Esophagus squamous epithelium (tissue), 5 donors: ENCODE measurements at places on chromosomes 2 and 18.

DNA sequence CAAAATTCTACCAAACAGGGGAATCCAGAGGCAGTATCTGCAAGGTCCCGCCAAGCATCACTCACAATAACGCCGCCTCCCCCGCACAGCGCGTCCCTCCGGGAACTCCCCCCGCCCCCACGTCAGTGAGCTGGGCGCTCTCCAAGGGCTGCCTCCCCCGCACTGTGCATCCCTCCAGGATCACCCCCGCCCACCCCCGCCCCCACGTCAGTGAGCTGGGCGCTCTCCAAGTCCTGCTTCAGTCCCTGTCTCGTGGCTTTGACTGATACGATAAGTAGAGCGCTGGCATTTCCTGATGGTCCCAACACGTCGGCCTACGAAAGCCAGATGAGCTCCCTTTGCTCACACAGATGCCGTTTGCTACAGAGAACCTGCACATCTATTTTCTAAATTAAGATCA lies 130.7 kb upstream of the TPO start:
- no peak overlapping the region for H3K27ac ChIP-seq
- no peaks in the 10 kb centered on the region for H3K27me3 ChIP-seq
- H3K36me3 ChIP-seq = no peaks in the 10 kb centered on the region
- H3K4me1 ChIP-seq = no peaks in the 10 kb centered on the region
- H3K4me3 ChIP-seq = no peak overlapping the region
- DNase-seq = no peak

- no peak overlapping the region for H3K27ac ChIP-seq
- H3K4me3 ChIP-seq = no peak overlapping the region
- H3K4me1 ChIP-seq = no peaks in the 10 kb centered on the region
- DNase-seq = no peak
- no peaks in the 10 kb centered on the region for H3K36me3 ChIP-seq
Measured at GRCh38 chr2:75525434-75526310, 35.1 kb downstream of the EVA1A start.

DNA sequence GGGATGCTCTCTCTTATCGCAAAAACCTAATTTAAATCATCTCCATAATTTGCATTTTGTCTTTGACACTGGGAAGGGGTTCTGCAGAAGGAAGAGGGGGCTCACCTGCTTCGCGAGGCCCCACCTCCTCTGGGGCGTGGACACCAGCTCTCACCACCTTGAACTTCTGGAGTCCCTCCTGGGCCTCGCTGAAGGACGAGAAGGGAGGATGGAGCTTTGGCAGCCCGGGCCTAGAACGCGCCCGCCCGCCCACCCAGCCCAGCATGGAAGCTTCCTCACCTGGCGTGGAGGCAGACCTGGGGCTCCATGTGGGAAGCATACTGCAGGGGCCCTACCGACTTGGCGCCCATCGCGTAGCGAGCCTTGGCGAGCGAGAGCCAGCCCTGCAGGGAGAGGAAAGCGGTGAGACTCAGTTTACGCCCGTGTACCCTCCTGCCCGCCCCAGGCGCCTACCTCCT lies 1.1 kb upstream of the IMP4 start:
- peak overlapping the region; percentile 85 for H3K27ac ChIP-seq
- peak overlapping the region; percentile 70 for H3K4me3 ChIP-seq
- H3K36me3 ChIP-seq = peaks cover 17% of the 10 kb centered on the region

GRCh38 chr2:169704160-169704708 lies 10.0 kb downstream of the PHOSPHO2 start:
- no peak for DNase-seq
- no peak overlapping the region for H3K4me3 ChIP-seq

DNA sequence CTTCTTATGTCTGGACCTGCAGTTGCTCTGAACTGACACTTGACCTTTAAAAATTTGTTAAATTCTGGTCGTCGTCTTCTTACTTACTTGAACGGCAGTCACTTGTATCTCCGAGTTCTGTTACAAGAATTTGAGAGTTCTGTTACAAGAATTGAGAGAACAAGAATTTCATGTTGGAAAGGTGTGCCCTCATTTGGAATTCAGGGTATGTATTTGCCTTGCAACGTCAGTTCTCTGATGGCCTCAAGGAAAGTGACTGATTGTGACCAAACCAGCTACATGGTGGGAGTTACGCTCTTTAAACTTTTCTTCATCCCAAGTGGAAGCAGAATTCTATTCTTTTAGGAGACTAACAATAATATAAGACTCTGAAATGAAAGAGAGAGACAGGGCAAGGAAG lies 320.0 kb upstream of the TRIB2 start:
- DNase-seq = no peak
- H3K4me1 ChIP-seq = no peaks in the 10 kb centered on the region
- H3K27me3 ChIP-seq = peaks cover 7% of the 10 kb centered on the region
- H3K36me3 ChIP-seq = no peaks in the 10 kb centered on the region
- H3K27ac ChIP-seq = no peak overlapping the region
